HEK293T (cell line): ENCODE measurements at places on chromosomes 3 and 15.

DNA sequence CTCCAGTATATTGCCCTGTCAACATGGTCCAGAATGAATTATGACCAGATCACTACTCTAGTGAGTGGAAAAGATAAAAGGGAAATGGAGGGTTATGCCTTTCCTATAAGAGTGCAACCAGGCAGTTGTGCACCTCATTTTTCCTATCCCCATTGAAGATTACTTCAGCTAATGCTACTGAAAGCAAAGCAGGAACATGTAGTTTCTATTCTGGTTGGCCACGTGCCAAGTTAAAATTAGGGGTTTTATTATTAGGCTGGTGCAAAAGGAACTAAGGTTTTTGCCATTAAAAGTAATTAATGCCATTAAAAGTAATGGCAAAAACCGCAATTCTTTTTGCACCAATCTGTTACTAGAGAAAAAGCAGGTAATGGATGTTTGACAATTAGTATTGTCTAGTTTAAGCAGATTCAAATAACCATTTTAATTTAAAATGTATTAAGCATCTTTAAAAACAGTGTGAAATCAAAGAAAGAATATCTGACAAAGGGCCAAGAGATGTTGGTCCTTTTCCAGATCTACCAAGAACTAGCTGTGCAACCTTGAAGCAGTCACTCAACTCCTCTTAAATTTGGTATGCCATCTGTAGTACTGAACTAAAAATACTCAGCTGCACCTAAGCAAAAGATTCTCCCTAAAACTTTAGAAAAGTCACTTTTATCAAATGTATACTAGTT lies 567.5 kb upstream of the CCDC54 start:
- DNase-seq: no peak

DNA sequence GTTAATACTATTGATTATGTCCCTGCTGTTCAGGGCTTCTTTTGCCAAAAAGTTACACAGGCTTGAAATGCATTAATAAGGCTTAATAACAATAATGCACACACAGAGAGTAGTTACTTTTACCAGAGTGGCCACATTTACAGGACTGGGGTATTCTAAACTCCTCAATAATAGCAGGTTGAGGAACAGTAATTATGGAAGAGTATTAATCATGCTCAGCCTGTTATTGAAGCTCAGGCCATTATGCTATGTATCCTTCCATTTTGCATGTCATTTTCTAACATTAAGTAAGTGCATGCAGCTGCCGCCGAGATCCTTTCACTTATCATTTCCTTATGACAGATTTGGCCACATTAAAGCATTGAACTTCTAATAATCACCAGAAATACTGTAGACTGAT lies 5.7 kb downstream of the ARRDC4 start:
- DNase-seq: no peak

- no peak for DNase-seq
These were observed 134.7 kb downstream of the TMCC1 start for GRCh38 chr3:129758785-129759320.

DNA sequence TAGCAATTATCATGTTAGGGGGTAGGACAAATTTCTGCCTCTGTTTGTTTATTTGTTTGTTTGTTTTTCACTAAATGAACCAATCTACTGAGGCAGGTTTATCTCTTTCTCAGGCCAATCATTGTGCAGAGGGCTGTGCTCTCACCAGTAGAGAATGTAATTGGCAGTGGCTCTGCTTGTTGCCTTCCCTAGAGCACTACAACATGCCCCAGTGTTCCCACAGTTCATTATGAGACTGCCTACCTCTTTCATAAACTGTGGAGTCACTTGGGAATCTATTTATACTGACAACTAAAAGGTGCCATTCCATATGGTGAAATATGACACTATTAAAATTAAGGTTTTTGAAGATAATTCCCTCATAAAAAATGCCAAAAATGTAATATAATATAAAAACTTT lies 196.3 kb upstream of the ALCAM start:
- DNase-seq: no peak

GRCh38 chr15:32979710-32980109 lies 214.8 kb downstream of the FMN1 start:
- no peak for DNase-seq

DNA sequence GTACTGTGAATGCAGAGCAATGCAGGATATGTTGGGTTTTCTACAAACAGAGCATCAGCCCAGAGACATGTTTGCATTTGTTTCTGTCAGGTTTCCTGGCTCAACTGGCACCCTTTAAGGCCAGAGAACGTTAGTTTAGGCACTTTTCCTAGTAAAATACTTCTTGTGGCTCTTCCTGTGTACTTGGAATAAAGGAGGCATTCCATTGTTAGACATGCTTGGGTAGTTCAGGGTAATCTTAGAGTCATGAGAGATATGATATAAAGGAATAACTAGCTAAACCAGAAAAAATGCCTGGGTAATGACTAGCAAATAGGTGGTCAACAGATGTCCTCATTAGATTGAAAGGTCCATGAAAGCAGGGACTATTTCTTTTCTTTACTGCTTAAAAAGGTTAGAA lies 60.4 kb upstream of the RBM5 start:
- no peak for DNase-seq

DNA sequence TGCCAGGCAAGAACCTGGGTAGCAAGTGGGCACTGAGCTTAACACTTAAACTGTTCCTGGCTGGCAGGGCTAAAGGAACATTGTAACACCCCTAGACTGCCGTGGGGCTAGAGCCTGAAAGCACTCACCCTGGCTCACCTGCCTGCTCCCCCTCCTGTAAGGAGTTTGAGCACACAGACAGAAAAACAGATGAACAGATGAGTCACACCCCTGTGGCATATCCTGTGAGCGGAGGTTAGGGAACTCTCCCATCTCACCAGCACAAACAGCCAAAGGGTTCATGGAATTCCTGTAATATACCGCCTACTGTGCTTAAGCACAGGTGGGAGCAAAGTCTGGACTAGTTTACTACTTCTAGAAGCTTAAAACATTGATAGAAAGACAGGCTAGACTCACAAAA lies 300.1 kb downstream of the ROBO1 start:
- DNase-seq: no peak
